Retina (tissue), 1 donor: ENCODE measurements at places on chromosomes 4 and X.

GRCh38 chr4:40194602-40195161 is 2.1 kb upstream of the RHOH start:
- DNase-seq = no peak

DNA sequence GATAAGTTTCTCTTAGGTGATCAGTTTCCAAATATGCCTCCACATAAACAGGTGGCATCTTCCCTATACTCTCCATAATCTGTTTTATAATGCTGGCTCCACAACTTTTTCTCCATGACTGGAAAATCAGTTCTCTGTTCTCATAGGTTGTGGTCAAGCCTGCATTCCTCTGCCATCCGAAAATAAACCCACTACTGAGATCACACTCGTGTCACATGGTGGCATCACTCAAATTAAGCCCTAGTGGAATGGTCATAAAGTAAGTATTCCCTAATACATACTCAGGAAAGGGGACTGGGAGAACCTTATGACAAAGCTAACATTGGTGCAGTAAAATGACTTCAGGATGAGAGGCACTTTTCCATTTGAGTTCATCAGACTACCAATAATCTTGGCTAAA is 37.6 kb downstream of the MAGED4B start:
- DNase-seq = no peak

DNA sequence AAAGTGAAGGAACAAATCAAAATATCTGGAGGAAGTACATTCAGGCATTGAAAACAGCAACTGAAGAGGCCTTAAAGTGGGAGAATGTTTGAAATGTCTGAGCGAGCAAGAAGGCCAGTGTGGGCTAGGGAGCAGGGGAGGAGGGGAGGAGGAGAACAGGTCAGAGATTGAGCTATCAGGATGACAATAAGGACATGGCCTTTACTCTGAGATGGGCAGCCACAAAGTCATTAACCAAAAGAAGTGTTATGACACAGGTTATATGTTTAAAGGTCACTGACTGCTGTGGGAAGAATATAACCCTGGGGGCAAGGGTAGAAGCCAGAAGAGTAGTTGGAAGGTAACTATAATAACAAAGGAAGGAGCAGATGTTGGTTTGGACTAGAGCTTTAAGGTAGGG is 315.4 kb downstream of the INPP4B start:
- DNase-seq = no peak

DNA sequence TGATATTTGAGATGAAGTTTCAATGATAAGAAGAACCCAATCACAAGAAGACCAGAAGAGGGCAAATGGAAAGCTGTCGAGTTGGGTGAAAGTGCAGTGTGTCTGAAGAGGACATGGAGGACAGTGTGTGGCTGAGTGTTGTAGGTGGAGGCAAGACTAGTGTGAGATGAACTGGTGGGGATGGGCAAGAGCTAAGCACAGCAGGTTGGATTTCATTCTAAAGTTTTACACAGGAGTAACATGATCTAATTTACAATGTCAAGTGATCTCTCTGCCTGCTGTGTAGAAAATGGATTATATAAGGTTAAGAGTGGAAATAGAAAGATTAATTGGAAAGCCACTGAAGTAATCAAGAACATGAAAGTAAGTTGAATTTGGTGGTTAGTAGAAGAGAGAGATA is 208.6 kb upstream of the ETNPPL start:
- no peak for DNase-seq

DNA sequence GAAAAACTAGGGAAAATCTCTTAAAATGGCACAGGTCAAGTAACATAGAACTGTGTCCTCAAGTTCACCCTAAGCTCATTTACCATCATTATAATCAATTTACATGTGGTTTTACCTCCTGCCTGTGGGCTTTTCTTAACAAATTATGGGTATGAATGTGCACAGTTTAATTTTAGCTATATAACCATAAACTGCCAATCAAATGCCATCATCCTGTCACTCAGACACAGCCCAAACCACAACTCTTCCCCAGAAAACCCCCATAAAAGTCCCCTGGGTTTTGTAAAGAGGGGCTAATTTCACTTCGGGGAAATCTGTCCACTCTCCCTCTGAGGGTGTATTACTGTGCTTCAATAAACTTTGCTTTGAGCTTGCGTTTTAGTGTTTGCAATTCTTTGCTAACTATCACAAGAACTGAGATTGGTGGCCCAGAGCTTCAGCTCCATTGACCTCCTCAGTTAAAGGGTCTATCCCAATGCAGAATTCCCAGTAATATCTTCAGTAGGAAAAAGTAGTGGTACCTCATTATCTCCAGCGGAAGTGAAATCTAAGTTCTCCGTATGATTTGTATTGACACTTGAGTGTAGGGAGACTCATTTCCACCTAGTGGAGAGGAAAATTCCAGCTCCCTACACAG is 394.6 kb downstream of the SPOCK3 start:
- DNase-seq = no peak

- DNase-seq = peak; percentile 94
These were observed 772 bp upstream of the WNK3 start for GRCh38 chrX:54358424-54359211.

DNA sequence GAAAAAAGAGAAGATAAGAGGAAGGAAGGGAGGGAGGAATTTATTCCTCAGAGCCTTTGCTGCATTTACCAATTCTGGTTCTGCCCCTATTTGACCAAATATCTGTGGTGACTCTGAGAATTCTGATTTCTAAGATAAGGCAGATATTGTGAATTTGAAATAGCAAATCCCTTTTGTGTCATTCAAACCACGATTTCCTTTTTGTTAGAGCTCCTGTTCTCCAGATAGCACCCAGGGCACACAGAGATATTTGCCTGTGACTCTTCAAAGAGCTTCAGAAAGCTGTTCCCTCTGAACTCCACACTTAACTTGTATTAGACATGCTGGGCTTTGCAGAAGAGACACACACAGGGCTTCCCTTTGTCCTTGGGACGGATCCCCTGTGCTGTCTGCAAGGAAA is 272.2 kb downstream of the DHRSX start:
- DNase-seq = no peak

DNA sequence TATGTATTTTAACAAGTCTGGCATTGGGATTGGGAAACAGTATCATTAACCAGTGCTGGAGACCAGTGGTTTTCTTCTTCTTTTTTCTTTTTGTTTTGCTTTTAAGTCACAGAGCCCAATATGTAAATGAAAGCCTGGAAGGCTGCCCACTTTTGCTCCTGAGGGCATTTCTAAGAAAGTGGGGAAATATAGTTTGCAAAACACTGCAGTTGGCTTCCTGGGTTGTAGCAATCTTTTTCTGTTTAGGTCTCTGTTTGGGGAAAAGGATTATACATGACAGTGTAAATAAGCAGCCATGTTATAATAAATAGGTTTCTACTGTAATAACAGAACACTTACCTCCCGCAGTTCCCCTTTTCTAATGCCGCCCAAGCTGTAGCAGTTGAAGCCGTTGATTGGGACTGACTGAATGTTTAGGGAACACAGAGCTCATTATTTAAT is 105.5 kb downstream of the TMEM164 start:
- DNase-seq = no peak

- DNase-seq = no peak
These were observed 977 bp downstream of the RNF175 start for GRCh38 chr4:153758688-153759406.

DNA sequence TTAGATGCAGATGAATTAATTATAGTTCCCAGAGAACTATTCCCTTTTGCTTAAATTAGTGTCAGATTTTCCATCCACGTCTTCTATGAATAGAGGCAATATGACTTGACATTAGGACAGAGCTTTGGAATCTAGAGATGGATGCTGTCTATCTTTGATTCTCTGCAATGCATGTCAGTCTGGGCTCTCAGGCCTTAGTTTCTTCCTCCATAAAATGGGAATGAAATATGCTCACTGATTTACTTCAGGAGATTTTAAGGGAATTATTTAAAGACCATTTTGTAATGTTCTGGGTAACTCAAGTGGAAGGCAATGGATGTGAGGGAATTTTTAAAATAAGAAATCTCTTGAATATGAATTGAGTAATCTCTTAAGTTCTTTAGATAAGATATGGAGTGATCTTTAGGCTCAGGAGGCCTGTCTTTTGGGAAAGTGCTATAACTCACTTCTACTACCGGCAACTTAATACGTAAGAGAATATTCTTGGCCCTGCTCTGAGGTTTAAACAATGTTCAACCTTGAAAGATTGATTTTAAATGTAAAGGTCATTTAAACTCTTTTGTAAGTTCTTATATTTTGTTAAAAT is 29.0 kb downstream of the MGST2 start:
- no peak for DNase-seq

DNA sequence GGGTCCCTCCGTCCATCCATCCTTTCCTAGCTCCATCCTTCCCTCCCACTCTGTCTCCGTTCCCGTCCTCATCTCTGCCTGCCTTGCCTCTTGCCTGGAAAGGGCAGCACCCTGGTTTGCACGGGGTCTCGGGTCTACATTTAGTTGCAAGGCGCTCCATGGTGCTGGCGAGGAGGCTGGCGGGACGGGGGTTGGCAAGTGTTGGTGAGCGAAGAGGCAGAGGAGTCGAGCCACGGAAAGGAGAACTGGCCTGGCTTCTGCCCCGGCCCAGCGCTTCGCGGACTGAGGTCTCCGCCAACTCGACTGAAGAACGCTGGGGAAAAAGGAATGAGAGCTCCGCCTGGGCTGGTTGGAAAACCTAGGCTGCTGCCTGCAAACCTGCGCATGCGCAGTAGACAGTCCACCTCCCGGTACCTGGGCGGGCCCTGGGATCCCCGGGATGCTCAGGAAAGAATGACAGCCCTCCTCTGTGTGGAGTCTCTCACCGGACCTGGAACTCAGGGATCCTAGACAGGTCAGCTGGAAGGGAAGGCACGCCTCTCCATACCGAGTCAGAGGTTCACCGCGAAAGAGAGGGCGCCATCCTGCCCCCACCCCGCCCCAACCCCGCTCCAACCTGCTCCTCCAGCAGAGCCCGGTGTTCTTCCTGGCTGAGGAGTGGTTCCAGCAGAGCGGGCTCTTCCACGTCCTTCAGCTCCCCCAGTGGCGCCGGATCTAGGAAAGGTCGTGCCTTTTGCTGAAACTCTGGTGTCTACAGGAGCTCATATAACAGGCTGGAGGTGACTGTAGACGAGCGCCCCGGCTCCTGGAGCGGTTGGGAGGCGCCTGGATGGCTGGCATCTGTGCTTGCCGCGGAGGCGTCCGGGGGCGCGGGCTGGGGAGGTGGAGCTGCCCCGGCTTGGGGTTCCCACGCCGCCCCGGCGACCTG is 6.0 kb downstream of the FRG2 start:
- DNase-seq = peak; percentile 82

GRCh38 chrX:136048446-136048845 is 63.2 kb downstream of the SLC9A6 start:
- DNase-seq = no peak

DNA sequence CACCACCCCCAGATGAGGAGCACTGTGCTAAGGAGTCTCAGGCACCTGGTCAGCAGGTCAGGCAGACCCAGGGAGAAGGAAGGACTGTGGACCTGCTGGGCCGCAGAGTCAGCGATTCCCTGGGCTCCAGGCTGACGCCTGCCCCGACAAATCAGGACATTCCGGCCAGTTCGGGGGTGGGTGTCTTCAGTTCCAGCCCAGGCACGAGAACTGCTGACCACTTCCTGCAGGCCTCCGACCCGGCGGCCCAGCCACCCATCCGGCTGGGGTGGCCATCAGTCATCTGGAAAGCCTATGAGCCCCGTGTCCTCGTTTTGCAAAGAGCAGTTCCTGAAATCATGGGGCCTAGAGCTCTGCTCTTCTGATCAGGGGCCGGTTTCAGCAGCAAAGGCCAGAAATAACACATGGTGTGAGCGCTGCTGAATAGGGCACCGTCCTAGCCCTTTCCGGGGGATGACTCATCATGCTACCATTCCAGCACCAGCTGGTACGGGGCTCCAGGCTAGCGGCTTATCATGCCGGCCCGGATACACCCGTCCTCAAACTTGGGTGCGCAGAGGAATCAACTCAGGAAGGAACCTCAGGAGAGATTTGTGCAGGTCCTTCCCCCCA is 7.8 kb upstream of the SH3TC1 start:
- no peak for DNase-seq

GRCh38 chrX:104913348-104913747 is 307.1 kb downstream of the TEX13A start:
- peak; percentile 4 for DNase-seq

DNA sequence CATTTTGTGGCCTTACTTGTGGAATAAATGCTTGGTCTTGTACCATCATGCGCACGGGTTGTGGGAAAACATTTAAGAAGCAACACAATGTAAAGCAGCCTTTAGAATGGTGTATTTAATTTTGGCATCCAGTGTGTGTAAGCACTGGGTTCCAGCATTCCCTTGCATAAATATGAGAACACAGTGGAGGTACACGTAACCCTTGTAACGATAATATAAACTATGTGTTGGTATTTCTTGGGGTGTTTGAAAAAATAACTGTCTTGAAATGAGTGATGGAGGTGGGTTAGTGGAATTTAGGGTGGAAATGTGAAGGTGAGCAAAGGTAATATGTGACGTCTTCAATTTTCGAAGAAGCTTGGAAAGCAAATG is 2.1 kb downstream of the DCUN1D4 start:
- no peak for DNase-seq

DNA sequence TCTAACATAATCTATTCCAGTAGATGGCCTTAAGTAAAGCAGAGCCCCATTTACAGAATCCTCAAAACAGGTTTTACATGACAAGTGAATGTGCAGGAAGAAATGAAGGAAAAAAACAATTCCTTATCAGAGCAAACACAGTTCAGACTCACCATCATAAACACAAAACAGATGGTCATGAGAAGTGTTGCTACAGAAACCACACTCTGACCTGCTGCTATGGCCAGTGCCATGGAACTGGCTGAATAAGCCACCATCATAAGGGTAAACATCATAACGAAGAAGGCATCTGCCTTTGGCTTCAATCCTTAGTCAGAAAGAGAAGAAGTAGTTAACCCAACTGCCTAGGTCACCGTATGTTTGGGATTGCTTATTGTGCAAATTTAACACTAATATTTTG is 61.1 kb downstream of the ABCG2 start:
- no peak for DNase-seq

DNA sequence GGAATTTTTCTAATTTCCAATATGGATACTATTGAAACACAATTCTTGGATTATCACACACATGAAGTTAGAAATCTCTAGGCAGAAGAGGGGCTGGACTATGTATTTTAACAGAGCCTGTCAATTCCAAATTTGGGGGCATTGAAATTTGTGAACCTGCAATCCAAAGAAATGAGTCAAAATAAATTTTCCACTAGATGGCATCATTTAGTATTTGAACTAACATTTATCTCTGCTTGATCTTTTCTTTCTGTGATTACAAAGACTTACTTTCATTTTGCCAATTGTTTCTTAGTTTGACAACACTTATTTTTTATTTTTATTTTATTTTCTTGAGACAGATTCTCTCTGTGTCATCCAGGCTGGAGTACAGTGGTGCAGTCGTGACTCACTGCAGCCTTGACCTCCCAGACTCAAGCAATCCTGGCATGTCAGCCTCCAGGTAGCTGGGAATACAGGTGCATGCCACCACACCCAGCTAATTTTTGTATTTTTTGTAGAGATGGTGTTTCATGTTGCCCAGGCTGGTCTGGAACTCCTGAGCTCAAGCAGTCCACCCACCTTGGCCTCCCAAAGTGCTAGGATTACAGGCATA is 2.7 kb upstream of the PYURF start:
- no peak for DNase-seq

- DNase-seq = no peak
These were observed 282.9 kb upstream of the PCDH7 start for GRCh38 chr4:30437316-30437715.
